Renal pelvis (tissue), 12 donors: ENCODE measurements at places on chromosomes 6 and 20.

DNA sequence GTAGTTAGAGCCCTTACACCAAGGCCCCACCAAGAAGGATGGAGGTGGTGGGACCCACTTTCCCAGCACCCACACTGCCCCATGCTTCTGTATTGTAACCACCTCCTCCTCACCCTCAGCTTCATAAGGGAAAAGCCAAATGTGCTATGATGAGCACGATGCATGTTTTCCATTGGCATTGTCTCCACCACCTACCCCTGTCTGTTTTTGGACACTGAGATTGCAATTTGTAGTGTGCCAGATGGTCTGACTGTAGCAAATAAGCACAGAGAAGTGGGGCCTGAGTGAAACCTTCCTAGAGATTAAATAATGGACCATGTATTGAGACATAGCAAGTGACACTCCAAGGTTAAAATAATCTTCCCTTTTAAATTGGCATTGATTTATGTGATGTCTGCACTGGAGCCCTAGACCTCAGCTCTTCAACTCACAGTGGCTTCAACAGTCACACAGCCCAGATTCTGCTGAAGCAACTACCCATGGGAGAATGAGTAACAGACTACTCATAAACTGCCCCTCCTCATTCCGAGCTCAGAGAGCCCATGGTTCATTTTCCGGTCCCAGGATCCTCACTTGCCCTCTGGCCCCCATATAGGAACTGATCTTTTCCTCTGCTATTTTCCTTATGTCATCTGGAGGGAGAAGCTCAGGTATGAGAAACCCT is 177.9 kb downstream of the COL9A1 start:
- no peak for DNase-seq

DNA sequence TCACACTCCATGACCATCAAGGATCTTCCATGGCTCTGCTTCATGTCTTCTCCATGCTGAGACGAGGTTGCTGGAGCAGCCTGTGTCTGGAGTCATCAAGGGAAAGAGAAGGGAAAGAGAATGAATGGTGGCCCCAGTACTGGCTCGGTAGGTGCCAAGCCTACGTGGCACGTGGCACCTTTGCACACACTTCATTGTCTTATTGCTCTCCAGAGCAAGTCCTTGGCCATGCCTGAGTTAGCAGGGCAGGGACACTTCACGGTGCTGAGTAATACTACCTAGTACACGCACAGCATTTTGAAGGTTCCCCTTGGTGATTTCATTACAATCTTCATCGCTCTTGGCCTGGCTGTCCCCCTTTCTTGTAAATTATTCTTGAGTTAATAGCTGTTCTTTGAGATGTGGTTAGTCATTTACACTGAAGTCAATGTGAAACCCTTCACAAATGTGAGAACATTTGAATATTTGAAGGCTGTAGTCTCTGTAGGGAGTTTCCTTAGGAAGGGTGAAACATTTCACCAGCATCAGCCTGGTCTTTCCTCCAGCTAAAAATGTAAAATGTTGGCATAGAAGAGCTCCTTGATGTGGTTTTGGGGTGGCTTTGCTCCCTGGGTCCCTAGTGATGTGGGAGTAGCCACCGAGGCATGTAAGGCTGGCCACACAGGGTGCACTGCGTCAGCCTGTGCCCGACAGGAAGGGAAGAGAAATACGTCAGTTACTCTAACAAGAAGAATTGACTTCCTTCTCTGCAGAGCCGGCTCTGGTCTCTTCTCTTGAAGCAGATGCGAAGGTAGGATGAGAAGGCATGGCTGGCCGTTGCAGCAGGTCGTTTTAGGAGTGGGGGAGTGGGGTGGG is at the start of gene SYTL3:
Gene SYTL3, plus strand, starts transcription at position 766 of the 855 bp plus-strand sequence. CDS start 13,215 bp downstream, outside the sequence.
- no peak for DNase-seq

GRCh38 chr6:89939144-89939543 is 44.9 kb downstream of the GJA10 start:
- no peak for DNase-seq

- DNase-seq: no peak
These were observed 88.4 kb downstream of the HFE start for GRCh38 chr6:26175428-26176181.

GRCh38 chr6:81995548-81996289 is 243.2 kb upstream of the TENT5A start:
- DNase-seq: no peak

DNA sequence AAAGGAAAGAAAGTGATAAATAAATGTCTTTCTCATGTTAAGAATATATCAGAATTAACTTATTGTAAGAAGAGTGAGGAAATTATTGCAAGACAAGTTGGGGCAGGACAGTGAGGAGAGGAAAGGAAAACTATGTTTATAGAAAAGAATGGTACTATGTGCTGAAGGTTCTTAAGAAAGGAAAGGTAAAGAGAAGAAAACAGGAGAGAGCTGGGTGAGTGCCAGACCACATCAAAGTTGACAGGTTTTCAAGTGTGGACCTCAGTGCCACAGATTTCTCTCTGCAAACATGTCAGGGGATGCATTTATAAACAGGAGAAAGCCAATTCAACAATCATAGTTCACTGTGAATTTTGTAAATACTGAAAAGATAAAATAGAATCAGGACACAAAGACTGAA is 439.2 kb downstream of the PKHD1 start:
- DNase-seq: no peak
